ENCODE measurements at places on chromosomes 7 and 10. TPM values are rescaled to one million over a fixed set of nuclear protein-coding genes. Genes with fewer than 3 reads are reported as not detected.

Gene ARHGAP12
- total RNA-seq = 61.2 TPM

Gene GUSB
- total RNA-seq = 12.7 TPM

Gene ATRNL1
- 1.4 TPM for total RNA-seq

Gene CSGALNACT2
- 41.2 TPM for total RNA-seq

Gene TAS2R41
- not detected for total RNA-seq

Gene MRC1
- 0.19 TPM for total RNA-seq

Gene NUTM2D
- 0.28 TPM for total RNA-seq

Gene VPS41
- total RNA-seq = 40.8 TPM

Gene WNT2
- 0.19 TPM for total RNA-seq

Gene LIPN
- total RNA-seq = not detected

Gene PDIA4
- total RNA-seq = 558 TPM

Gene ZNF786
- 4.8 TPM for total RNA-seq

Gene TRPV5
- not detected for total RNA-seq

Gene TCERG1L
- not detected for total RNA-seq

Gene ZMIZ1
- total RNA-seq = 12.1 TPM

Gene PNLIPRP3
- total RNA-seq = not detected

Gene SLC18A2
- not detected for total RNA-seq

Gene PNLIP
- not detected for total RNA-seq

Gene PFKP
- 396 TPM for total RNA-seq

Gene ANXA7
- total RNA-seq = 102 TPM

Gene SPDYE8
- total RNA-seq = not detected

Gene OR9A2
- total RNA-seq = not detected

Gene GPR22
- total RNA-seq = not detected

Gene HMX2
- not detected for total RNA-seq

Gene NUTM2B
- 0.28 TPM for total RNA-seq

Gene TEX36
- not detected for total RNA-seq

Gene SH2D4B
- under 0.01 TPM for total RNA-seq

Gene LRRD1
- total RNA-seq = under 0.01 TPM

Gene LIPK
- not detected for total RNA-seq

Gene GPC2
- total RNA-seq = 2.1 TPM

Gene HOXA1
- not detected for total RNA-seq

Gene ANK3
- total RNA-seq = 93.2 TPM

Gene GSTO1
- total RNA-seq = 337 TPM

Gene PTEN
- total RNA-seq = 102 TPM

Gene ACTL6B
- total RNA-seq = not detected

Gene CHAT
- total RNA-seq = not detected

Gene ZNF479
- total RNA-seq = not detected

Gene TMEM213
- not detected for total RNA-seq

Gene GBX1
- total RNA-seq = not detected

Gene KCNMA1
- total RNA-seq = 20.7 TPM

Gene HOXA2
- 0.28 TPM for total RNA-seq

Gene CD36
- total RNA-seq = 406 TPM

Gene ANKRD61
- under 0.01 TPM for total RNA-seq

Gene KAZALD1
- total RNA-seq = 22.4 TPM

Gene OR2A42
- total RNA-seq = not detected

Gene FGFR2
- 0.19 TPM for total RNA-seq

Gene CTNNA3
- total RNA-seq = under 0.01 TPM

Gene PAX4
- not detected for total RNA-seq

Gene BLNK
- total RNA-seq = not detected

Gene EVX1
- total RNA-seq = not detected

Gene ASB4
- total RNA-seq = not detected

Gene FAM25A
- not detected for total RNA-seq

Gene CALY
- not detected for total RNA-seq

Gene NPFFR1
- total RNA-seq = not detected

Gene VWA2
- under 0.01 TPM for total RNA-seq

Gene UPF2
- total RNA-seq = 18.4 TPM

Gene CLRN3
- total RNA-seq = not detected

Gene HTR5A
- total RNA-seq = not detected

Gene AZGP1
- total RNA-seq = not detected

Data from regular cardiac myocyte (primary cell).